T-helper 17 cell (primary cell): ENCODE measurements at places on chromosomes 12 and 14. TPM values are rescaled to one million over a fixed set of nuclear protein-coding genes. Genes with fewer than 3 reads are reported as not detected.

The TAMALIN gene
- 562 TPM for total RNA-seq

The BCL2L2 gene
- total RNA-seq: 3.5 TPM

The CMKLR1 gene
- total RNA-seq: not detected

The POTEG gene
- total RNA-seq: not detected

The CLEC2D gene
- total RNA-seq: 151 TPM

The TOMM20L gene
- not detected for total RNA-seq

The CAPZA3 gene
- total RNA-seq: not detected

The PTPN6 gene
- total RNA-seq: 177 TPM

The IAPP gene
- not detected for total RNA-seq

The SMCO3 gene
- not detected for total RNA-seq

The OR4K5 gene
- total RNA-seq: not detected

The NKX2-1 gene
- not detected for total RNA-seq

The ITGB7 gene
- total RNA-seq: 367 TPM

The EPYC gene
- not detected for total RNA-seq

The KLRC1 gene
- total RNA-seq: not detected

The NGB gene
- total RNA-seq: not detected

The PTPRO gene
- total RNA-seq: 4.5 TPM

The GDF3 gene
- not detected for total RNA-seq

The ANO4 gene
- total RNA-seq: not detected

The AHNAK2 gene
- total RNA-seq: not detected

The TAS2R20 gene
- 1.7 TPM for total RNA-seq

The SERPINA3 gene
- not detected for total RNA-seq

The PCNX4 gene
- 35.3 TPM for total RNA-seq

The SERPINA10 gene
- total RNA-seq: not detected

The ST8SIA1 gene
- total RNA-seq: 13.9 TPM

The SDR9C7 gene
- total RNA-seq: not detected

The NR1H4 gene
- total RNA-seq: not detected

The FGF23 gene
- total RNA-seq: not detected

The STRAP gene
- 98.1 TPM for total RNA-seq

The GYS2 gene
- total RNA-seq: not detected

The AMHR2 gene
- total RNA-seq: not detected

The TCTN2 gene
- total RNA-seq: 6.0 TPM
